NCI-H69 (cell line): ENCODE measurements at places on chromosomes 16 and 17.

DNA sequence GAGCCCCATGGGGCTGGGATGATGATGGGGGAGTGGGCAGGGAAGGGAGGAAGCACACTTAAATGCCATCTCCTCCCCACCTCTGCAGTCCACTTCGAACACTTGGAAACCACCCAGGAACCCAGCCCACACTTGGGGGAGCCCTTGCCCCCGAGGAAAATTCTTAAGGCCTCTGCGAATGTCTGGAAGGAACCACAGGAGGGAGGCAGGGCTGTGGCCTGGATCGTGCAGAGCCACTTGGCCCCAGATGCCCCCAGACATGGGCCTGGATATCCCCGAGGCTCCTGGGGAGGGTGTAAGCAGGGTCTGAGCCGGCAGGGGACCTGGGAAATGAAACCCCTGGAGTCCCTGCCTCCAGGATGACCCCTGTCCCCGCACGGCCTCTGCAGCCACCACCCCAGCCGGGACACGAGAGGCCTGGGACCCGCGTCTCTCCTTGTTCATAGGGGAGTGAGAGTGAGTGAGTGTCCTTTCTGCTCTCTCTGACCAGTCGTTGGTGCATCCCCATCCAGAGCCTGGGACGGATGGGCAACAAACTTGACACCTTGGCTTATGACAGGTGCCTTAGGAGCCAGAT, 11.8 kb upstream of the MTSS2 start:
- no peak for DNase-seq

GRCh38 chr16:55475919-55476318, 3.1 kb upstream of the MMP2 start:
- no peak for DNase-seq

DNA sequence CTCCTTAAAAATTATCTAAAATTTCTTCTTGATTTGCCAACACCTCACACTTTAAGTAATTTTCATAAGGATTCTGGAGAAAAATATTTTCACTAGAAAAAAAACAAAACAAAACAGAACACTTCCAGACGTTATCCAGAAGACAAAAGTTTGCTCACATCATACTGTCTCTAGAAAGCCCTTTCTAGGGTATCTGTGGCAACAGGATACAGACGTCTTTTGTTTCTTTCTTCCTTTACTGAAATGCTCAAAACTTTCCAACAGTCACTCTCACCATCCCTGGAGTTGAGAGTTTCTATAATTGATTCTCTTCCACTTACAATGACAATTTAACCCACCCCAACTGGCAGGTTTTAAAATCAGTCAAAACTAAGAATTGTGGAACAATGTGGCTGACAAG, 2.6 kb downstream of the ZC3H7A start:
- DNase-seq: no peak

GRCh38 chr17:16991349-16992009, 19.6 kb upstream of the TNFRSF13B start:
- peak; percentile 76 for DNase-seq

GRCh38 chr16:4663777-4664465, 29.4 kb upstream of the NUDT16L1 start:
- DNase-seq: peak; percentile 88

GRCh38 chr17:68910789-68911431, 44.3 kb downstream of the ABCA8 start:
- no peak for DNase-seq

- DNase-seq: no peak
Measured at GRCh38 chr16:10827691-10828341, 9.2 kb upstream of the TVP23A start.

DNA sequence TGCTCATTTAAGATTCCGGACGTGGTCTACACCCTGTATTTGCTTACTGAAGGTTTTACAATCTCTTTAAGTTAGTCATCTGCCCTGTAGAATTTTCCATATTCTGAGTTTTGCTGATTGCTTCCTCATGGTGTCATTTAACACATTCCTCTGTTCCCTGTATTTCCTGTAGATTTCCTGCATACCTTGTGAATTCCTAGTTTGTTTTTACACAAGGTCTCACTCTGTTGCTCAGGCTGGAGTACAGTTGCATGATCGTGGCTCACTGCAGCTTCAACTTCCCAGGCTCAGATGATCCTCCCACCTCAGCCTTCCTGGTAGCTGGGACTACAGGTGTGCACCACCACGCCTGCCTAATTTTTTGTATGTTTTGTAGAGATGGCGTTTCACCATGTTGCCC, 66.8 kb downstream of the CMIP start:
- no peak for DNase-seq

- no peak for DNase-seq
Measured at GRCh38 chr17:82823004-82823403, 16.8 kb downstream of the ZNF750 start.

DNA sequence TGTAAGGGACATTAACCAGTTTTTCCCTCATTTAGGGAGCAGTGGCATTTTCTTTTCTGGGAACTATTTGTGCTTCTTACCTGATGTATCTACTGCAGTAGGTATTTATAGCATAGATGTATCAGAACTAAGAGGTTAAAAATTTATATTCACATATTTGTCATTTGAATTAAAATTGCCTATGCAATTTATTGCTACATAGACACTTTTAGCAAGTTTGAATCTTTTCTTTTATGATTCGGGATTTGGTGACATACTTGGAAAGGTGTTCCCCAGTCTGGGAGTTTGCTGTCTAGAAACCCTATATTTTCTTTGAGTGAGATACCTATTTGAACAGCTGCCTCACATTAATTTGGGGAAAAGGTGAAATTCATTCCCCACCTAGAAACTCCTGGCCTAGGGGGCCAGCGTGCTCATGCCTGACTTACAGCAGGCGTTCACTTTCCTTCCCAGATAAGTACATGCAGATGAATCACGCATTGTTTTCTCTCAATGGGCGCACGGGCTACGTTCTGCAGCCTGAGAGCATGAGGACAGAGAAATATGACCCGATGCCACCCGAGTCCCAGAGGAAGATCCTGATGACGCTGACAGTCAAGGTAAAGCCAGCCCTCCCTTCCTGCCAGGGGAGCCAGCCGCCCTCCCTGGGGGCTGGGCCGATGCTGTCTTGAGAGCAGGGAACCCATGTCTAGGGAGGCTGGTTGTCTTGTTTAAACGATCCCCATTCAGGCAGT, 73.8 kb downstream of the SDR42E1 start:
- peak; percentile 53 for DNase-seq

DNA sequence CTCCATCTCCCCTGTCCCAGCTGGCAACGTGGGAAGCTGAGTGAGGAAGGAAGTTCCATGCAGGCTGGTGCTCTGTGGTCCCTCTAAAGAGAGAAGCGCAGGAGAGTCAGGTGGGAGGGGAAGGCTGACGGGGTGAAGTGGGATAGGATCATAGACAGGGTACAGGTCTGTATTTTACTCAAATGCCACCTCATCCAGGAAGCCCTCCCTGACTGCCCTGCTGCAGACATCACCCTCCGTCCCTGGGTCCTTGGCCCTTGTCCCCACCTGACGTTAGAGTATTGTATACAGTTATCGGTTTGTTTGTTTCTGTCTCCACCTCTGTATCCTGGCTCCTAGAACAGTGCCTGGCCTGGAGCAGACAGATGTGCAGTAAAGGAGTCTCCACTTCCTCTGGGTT, 11.7 kb downstream of the CANT1 start:
- DNase-seq: no peak

GRCh38 chr16:72388007-72388406, 216.1 kb upstream of the PMFBP1 start:
- no peak for DNase-seq

DNA sequence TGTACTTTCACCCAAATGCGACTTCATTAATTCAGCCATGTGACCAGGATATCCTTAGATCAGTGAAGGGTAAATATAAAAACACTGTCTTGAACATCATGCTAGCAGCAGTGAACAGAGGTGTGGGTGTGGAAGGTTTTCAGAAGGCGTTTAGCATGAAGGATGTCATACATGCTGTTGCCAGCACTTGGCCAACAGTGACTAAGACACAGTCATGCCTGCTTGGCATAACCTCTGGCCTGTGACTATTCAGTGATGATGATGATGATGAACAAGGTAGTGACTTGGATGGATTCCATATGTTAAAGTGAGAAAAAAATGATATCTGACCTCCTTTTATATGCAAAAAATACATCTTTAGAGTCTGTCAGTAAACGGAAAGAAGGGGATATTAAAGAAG, 97.9 kb downstream of the MAP2K4 start:
- no peak for DNase-seq

- DNase-seq: peak; percentile 43
Measured at GRCh38 chr16:23837553-23838308, 1.9 kb downstream of the PRKCB start.

GRCh38 chr17:68600067-68600930, 868 bp downstream of the FAM20A start:
- DNase-seq: peak; percentile 49

- no peak for DNase-seq
Measured at GRCh38 chr17:36017799-36018198, at the start of gene CCL23. Gene CCL23, minus strand, starts transcription at chr17:36017972. Its CDS starts 75 bp downstream, at chr17:36017897.

GRCh38 chr17:50469208-50469605, 527 bp upstream of the CHAD start:
- peak; percentile 55 for DNase-seq

DNA sequence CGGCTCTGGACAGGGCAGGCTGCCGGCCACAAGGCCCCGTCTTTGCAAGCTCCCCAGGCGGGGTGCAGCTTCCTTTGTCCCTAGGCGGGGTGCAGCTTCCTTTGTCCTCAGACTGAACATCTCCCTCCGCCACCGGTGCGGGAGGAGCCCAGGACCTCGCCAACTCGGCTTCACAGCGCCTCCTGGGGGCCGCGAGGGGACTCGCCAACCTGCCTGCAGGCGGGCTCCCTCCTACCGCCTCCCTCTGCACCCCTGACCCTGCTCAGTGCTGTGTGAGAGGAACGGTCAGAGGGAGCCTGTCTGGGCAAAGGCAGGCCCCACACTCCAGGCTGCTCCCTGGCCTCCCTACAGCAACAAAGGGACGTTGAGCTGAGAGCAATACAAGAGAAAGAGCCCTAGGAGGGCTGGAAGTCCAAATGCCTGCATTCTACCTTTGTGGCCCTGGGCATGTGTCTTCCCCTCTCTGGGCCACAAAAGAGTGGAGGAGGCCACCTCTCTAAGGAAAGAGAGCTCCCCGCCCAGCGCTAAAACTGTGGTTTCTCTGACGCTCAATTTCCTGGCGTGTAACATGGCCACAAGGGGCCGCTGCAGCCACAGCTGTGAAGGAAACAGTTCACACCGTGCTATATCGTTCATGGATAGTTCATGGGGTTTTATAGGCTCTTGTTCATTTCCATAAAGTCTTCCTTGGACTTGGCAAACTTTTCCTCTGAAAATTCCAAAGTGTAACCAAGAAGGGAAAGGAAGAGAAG, 20.9 kb upstream of the KRT19 start:
- peak; percentile 92 for DNase-seq

- DNase-seq: no peak
Measured at GRCh38 chr16:55710466-55710865, 54.7 kb downstream of the SLC6A2 start.

- DNase-seq: peak; percentile 19
Measured at GRCh38 chr17:43702637-43703036, 40.9 kb upstream of the MEOX1 start.
